Smooth muscle cell of the pulmonary artery (primary cell): ENCODE measurements at places on chromosomes 6 and 20. TPM values are rescaled to one million over a fixed set of nuclear protein-coding genes. Genes with fewer than 3 reads are reported as not detected.

KIF13A gene
- 88.7 and 91.5 TPM in 2 replicates for total RNA-seq

USP49 gene
- total RNA-seq, result 2.8 and 3.5 TPM in 2 replicates

PPIL6 gene
- 3.3 and 5.0 TPM in 2 replicates for total RNA-seq

FAM83C gene
- total RNA-seq, result not detected in 2 replicates

HNF4A gene
- total RNA-seq, result not detected in 2 replicates

NR2E1 gene
- total RNA-seq, result not detected in 2 replicates

TREML4 gene
- total RNA-seq, result not detected in 2 replicates

MOG gene
- total RNA-seq, result not detected in 2 replicates

TMEM244 gene
- total RNA-seq, result not detected in 2 replicates

WFDC10B gene
- 0.26 TPM in 1 of 2 replicates, not detected in the other for total RNA-seq

EPPIN gene
- 0.39 TPM in 1 of 2 replicates, not detected in the other for total RNA-seq

TBXT gene
- not detected in 2 replicates for total RNA-seq

TPX2 gene
- 10.6 and 22.9 TPM in 2 replicates for total RNA-seq

HCRTR2 gene
- total RNA-seq, result not detected in 2 replicates

PRICKLE4 gene
- 0.36 TPM in 1 of 2 replicates, not detected in the other for total RNA-seq

RAET1L gene
- total RNA-seq, result not detected in 2 replicates

GPR6 gene
- total RNA-seq, result not detected in 2 replicates

MUC21 gene
- total RNA-seq, result not detected in 2 replicates

LEMD2 gene
- total RNA-seq, result 56.8 and 74.5 TPM in 2 replicates

GFOD1 gene
- total RNA-seq, result 2.8 and 11.7 TPM in 2 replicates

VWA7 gene
- total RNA-seq, result 0.26 and 0.46 TPM in 2 replicates

JPH2 gene
- 2.2 and 5.6 TPM in 2 replicates for total RNA-seq

MICA gene
- total RNA-seq, result 45.9 and 164 TPM in 2 replicates

BCAS1 gene
- not detected in 2 replicates for total RNA-seq

C2 gene
- total RNA-seq, result 1.7 and 4.7 TPM in 2 replicates

AGER gene
- total RNA-seq, result 0.30 and 0.33 TPM in 2 replicates

LAMP5 gene
- 0.69 and 3.6 TPM in 2 replicates for total RNA-seq

CLVS2 gene
- not detected in 2 replicates for total RNA-seq

PHACTR3 gene
- total RNA-seq, result not detected in 2 replicates

FHL5 gene
- not detected in 2 replicates for total RNA-seq

C20orf141 gene
- total RNA-seq, result not detected in 2 replicates

SAMHD1 gene
- total RNA-seq, result 16.3 and 18.8 TPM in 2 replicates

DZANK1 gene
- 1.1 and 1.7 TPM in 2 replicates for total RNA-seq

RSPH9 gene
- 0.83 and 1.3 TPM in 2 replicates for total RNA-seq

TBX18 gene
- 7.8 and 45.0 TPM in 2 replicates for total RNA-seq

RHAG gene
- not detected in 2 replicates for total RNA-seq
